ENCODE measurements at places on chromosomes 3 and 15.

GRCh38 chr3:154690413-154690812, 260.4 kb upstream of the GPR149 start:
- no peak overlapping the region for H3K4me3 ChIP-seq
- H3K36me3 ChIP-seq = no peaks in the 10 kb centered on the region
- no peak overlapping the region for H3K27ac ChIP-seq
- no peaks in the 10 kb centered on the region for H3K4me1 ChIP-seq

DNA sequence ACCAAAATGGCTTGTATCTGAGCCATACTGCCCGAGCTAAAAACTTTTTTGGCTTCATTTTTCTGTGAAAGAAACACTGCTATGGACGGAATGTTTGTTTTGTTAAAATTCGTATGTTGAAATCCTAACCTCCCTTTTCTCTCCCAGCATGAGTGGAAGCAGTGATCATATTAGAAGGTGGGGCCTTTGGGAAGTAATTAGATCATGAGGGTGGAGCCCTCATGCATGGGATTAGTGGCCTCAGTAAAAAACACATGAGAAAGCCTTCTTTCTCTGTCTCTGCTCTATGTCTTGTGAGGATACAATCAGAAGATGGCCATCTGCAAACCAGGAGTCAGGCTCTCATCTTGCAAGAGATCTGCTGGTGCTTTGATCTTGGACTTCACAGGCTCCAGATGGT, 7.4 kb upstream of the FNDC3B start:
- H3K36me3 ChIP-seq = no peaks in the 10 kb centered on the region
- no peak for DNase-seq
- H3K27ac ChIP-seq = no peak overlapping the region

DNA sequence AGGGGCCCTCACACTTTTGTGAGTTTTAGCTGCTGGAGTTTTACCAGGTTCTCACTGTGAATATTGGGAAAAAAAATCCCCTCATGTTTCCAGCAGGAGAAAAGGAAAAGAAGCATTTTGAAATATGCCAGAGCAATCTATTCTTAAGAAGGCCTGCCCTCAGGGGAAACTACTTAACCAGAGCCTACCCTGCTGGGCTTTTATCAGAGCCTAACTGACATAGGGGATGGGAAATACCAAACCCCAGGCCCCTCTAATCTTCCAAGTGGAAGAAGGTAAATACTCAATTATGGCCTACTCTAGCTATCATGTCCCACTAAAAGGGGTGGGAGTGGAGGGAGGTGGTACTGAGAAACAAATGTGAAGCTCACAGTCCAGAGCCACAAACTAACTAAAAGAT, 68.7 kb upstream of the NMNAT3 start:
- peak; percentile 37 for DNase-seq
- H3K36me3 ChIP-seq = no peaks in the 10 kb centered on the region
- peaks cover 14% of the 10 kb centered on the region for H3K4me1 ChIP-seq
- H3K27me3 ChIP-seq = no peaks in the 10 kb centered on the region

GRCh38 chr3:82607391-82607790, 845.9 kb upstream of the GBE1 start:
- H3K4me1 ChIP-seq = no peaks in the 10 kb centered on the region
- no peak overlapping the region for H3K4me3 ChIP-seq
- no peaks in the 10 kb centered on the region for H3K36me3 ChIP-seq
- H3K27me3 ChIP-seq = no peaks in the 10 kb centered on the region
- DNase-seq = no peak
- H3K27ac ChIP-seq = no peak overlapping the region

- DNase-seq = no peak
- H3K4me3 ChIP-seq = no peak overlapping the region
- no peak overlapping the region for H3K27ac ChIP-seq
- H3K4me1 ChIP-seq = peaks cover 13% of the 10 kb centered on the region
- H3K36me3 ChIP-seq = no peaks in the 10 kb centered on the region
- no peaks in the 10 kb centered on the region for H3K27me3 ChIP-seq
These were observed 10.1 kb downstream of the ITGA11 start for GRCh38 chr15:68421798-68422402.

DNA sequence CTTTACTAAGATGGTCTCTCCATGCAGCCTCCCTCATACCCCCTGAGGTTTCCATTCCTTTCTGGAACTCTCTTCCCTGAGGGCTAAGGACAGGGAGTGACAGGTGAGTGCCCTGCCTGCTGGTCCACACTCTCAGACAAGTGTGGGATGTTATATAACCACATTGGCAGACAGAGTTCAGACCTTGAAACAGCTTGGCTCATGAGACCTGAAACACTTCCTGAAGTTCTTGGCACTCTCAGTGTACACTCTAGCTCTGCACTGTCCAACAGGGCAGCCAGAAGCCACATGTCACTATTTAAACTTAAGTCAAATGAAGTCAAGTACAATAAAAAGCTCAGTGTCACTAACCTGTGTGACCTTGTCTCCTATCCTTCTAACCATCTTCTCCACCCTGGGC, 188.5 kb downstream of the ZNF621 start:
- no peaks in the 10 kb centered on the region for H3K27me3 ChIP-seq
- H3K27ac ChIP-seq = no peak overlapping the region
- no peak overlapping the region for H3K4me3 ChIP-seq
- DNase-seq = no peak

DNA sequence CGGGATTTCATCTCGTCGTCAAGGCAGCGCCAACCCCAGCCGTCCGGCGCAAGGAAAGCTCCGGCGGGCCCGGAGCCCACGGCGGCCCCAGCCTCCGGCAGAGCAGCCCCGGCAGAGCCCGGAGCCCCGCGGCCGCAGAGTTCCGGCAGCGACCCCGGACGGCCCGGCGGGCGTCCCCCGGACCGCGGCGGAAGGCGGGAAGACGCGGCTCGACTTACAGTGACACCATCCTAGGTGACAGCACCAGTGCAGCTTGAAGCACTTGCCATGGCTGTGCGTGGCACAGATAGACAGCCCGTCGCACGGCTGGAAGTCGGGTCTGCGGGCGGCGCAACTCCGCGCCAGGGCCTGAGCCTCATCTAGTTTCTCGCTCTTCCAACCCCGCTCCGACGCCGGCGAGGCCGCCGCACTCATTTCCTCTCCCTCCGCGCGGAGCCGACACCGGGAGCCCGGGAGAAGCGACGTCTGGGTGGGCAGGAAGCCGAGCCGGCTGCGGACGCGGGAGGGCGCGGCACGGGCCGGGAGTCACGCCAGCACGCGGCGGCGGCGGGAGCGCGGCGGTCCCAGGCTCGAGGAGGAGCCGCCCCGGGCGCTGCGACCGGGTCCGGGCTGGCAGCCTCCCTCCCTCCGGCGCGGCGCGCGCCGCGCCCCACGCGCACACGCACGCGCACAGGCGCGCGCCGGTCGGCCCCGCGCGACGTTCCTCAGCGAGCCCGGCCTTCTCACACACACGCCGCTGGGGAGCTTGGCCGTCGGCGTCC, at the start of gene C3orf70:
Gene C3orf70, minus strand, starts transcription at position 651 of the 761 bp plus-strand sequence. Its CDS starts 237 bp downstream, at position 414.
- peaks cover 45% of the 10 kb centered on the region for H3K27me3 ChIP-seq
- H3K36me3 ChIP-seq = no peaks in the 10 kb centered on the region
- H3K4me1 ChIP-seq = peaks cover 16% of the 10 kb centered on the region
- H3K4me3 ChIP-seq = peak within 1 kb of the TSS; percentile 83
- no peak within 1 kb of the TSS for H3K27ac ChIP-seq

GRCh38 chr15:50365971-50366370, 11.0 kb upstream of the GABPB1 start:
- no peaks in the 10 kb centered on the region for H3K27me3 ChIP-seq
- H3K4me1 ChIP-seq = no peaks in the 10 kb centered on the region
- no peak overlapping the region for H3K4me3 ChIP-seq

DNA sequence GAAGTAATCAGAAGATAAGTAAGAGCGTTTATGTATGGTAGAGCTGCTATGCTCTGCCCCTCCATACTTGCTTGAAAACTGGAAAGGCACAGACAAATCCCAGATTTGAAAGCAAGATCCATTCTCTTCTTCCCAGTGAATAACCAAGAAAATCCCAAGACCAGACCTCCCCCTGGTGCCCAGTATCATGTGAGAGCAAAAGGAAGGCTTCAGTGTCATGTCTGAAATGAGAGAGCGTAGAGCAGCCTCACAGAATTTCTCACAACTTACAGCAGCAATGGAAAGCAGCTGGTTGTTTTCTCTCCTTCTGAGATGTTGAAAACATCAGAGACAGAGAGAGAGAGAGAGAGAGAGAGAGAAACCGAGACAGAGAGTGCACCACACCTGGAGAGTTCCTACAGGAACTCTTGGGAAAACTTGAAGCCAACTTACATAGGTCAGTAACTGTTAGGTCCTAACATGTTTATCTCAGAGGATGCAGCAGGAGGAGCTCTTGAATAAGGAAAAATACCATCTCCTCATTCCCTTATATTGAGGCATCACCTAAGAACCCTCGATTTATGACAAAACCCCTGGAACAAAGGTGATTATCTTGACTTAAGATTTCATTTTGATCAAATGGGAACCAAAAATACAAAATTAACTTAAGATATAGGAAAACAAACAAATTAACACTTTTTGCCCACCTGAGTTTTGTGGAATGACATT, 273.3 kb downstream of the NSUN3 start:
- H3K27ac ChIP-seq = no peak overlapping the region
- peak; percentile 83 for DNase-seq
- H3K4me3 ChIP-seq = no peak overlapping the region

GRCh38 chr3:51670823-51671733, at the start of gene TEX264:
Gene TEX264 (plus strand): TSS chr3:51671252. CDS start chr3:51674305, 3,053 bp downstream.
- no peaks in the 10 kb centered on the region for H3K27me3 ChIP-seq
- H3K4me1 ChIP-seq = peaks cover 15% of the 10 kb centered on the region
- DNase-seq = peak; percentile 64
- peak within 1 kb of the TSS; percentile 85 for H3K4me3 ChIP-seq
- H3K36me3 ChIP-seq = no peaks in the 10 kb centered on the region
- H3K27ac ChIP-seq = no peak within 1 kb of the TSS

DNA sequence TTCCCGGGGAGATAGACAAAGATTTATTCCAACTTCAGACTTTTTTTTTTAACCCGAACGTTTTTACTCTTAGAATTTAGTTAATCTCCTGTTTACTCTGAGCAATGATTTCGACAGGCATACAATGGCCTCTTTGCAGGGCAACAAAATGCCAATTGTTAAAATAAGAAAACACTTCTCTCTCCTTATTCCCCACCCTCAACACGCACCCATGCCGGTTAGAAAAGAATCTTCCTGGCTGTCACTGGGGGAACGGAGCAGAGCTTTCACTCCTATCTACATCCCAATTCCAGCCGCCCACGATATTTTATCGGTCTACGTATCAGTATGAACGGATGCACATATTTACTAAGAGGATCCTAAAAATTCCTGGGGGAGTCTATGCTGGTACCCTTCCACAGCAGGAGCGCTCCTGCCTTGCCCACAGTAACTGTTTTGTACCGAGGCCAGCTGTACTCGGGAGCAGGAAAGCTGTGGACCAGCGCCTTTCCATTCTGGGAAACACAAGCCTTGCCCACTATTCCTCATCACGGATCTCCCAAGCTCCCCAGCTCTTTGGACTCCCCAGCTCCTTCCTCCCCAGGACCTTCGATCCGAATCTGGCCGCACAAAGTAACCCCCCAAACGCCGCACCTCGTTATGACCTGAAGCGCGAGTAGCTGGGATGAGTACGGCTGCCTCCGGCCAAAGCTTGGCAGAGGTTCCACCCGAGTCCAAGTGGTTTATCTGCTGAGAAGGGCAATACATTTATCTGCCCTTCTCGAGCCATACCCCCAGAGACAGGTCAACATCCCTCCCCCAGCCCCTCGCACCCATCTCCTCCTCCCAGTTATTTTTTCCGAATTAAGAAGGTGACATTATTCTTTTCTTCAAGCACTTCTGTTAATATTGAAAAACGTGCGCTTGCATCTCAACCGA, 2.2 kb upstream of the FOXB1 start:
- H3K27me3 ChIP-seq = peaks cover 67% of the 10 kb centered on the region
- peak; percentile 41 for DNase-seq
- no peaks in the 10 kb centered on the region for H3K36me3 ChIP-seq

DNA sequence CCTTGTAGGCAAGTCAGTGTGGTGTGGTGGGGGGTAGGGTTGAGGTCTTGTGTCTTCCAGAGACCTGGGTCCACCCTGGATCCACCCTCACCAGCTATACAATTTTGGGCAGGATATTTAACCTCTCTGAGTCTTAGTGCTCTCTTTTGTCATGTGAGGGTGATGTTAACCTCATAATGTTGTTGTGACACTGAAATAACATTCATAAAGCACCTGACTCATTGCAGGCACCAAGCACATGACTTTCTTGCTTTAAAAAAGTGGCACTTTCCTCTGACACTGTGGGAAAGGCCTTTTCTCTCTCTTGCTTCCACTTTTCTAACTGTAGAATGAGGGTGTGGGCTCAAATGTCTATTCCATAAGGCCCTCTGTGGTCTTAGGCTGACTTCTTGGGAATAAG, 75.5 kb downstream of the SCN10A start:
- H3K27ac ChIP-seq = no peak overlapping the region
- DNase-seq = no peak
- no peak overlapping the region for H3K4me3 ChIP-seq
- no peaks in the 10 kb centered on the region for H3K27me3 ChIP-seq
- 0 out of 2 replicates have a peak, but pooled peaks cover 6% of the 10 kb centered on the region for H3K4me1 ChIP-seq
- no peaks in the 10 kb centered on the region for H3K36me3 ChIP-seq

GRCh38 chr3:136672457-136672856, 79.7 kb downstream of the STAG1 start:
- no peak overlapping the region for H3K4me3 ChIP-seq
- no peak for DNase-seq
- no peaks in the 10 kb centered on the region for H3K36me3 ChIP-seq
- no peaks in the 10 kb centered on the region for H3K27me3 ChIP-seq
- H3K27ac ChIP-seq = no peak overlapping the region

DNA sequence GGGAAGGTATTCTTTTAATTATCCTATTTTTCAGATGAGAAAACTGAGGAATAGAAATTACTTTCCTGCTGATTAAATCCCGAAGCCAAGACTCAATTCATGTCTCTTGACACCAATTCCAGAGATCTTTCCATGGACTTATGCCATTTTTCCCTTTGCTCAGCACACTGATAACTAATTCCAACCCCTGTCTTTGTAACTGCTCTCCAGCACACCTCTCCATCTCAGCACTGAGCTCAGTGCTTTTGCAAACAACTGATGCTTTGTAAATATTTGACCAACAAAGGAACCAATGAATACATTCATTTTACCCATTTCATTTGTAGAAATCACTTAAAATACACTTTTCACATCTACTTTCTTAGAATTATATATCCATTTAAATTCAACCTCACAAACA, 249.1 kb downstream of the IL5RA start:
- no peaks in the 10 kb centered on the region for H3K4me1 ChIP-seq
- H3K4me3 ChIP-seq = no peak overlapping the region
- DNase-seq = no peak
- H3K27ac ChIP-seq = no peak overlapping the region

- peaks cover 30% of the 10 kb centered on the region for H3K4me1 ChIP-seq
- no peak overlapping the region for H3K4me3 ChIP-seq
- H3K27ac ChIP-seq = no peak overlapping the region
- DNase-seq = no peak
These were observed 89.8 kb downstream of the MAP2K5 start for GRCh38 chr15:67632261-67632660.

DNA sequence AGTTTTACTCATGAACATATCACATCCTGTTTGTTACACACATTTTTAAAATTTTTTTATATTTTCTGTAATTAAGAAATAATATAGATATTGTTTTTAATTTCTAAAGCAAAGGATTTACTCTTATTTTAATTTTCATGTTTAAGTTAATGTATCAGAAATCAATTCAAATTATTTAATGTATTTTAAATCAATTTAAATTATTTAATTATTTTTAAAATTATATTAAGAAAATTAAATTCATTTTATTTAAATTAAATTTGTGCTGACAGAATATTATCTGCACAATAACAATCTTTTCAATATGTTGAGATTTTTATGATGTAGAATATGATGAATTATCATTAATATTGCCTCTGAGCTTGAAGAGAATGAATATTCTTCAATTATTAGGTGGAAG, 681.2 kb upstream of the ALCAM start:
- no peak overlapping the region for H3K4me3 ChIP-seq
- no peak for DNase-seq
- H3K36me3 ChIP-seq = no peaks in the 10 kb centered on the region
- H3K4me1 ChIP-seq = no peaks in the 10 kb centered on the region

- H3K4me1 ChIP-seq = peaks cover 7% of the 10 kb centered on the region
- H3K27me3 ChIP-seq = no peaks in the 10 kb centered on the region
- no peak overlapping the region for H3K4me3 ChIP-seq
- no peak for DNase-seq
These were observed 22.2 kb upstream of the FGD5 start for GRCh38 chr3:14796403-14797077.
